ENCODE measurements at places on chromosomes 3 and 15. TPM values are rescaled to one million over a fixed set of nuclear protein-coding genes. Genes with fewer than 3 reads are reported as not detected.

Gene CFAP20DC
- 3.6 TPM for total RNA-seq

Gene FANCD2OS
- total RNA-seq: not detected

DNA sequence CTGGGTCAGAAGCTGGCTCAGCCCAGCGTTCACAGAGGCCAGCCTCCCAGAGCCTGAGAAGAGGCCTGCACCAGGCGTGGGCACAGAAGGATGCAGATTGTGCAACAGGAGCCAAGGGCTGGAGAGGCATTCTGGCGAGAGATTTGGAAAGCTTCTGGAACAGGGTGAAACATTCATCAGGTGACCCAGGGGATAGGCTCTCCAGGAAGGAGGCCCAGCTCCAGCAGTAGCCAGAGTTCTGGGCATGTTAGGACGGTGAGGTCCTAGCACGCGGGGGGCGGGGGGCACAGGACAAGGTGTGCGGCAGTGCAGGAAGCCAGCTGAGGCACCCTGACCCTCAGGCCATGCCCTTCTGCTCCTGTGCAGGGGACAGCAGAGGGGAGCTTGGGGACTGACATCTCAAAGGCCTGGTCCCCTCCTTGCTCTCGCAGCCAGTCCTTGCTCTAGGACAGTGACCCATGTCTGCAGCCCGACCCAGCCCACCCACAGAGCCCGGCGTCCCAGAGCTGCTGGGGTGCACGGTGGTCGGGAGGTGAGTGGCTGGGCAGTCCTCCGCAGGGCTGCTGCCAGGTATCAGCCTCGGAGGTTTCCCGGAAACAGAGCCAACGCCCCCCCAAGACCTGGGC is 111.7 kb upstream of the KLF13 start:
- DNase-seq: peak; percentile 52

- DNase-seq: no peak
Measured at GRCh38 chr3:28171962-28172361, 69.5 kb upstream of the CMC1 start.

DNA sequence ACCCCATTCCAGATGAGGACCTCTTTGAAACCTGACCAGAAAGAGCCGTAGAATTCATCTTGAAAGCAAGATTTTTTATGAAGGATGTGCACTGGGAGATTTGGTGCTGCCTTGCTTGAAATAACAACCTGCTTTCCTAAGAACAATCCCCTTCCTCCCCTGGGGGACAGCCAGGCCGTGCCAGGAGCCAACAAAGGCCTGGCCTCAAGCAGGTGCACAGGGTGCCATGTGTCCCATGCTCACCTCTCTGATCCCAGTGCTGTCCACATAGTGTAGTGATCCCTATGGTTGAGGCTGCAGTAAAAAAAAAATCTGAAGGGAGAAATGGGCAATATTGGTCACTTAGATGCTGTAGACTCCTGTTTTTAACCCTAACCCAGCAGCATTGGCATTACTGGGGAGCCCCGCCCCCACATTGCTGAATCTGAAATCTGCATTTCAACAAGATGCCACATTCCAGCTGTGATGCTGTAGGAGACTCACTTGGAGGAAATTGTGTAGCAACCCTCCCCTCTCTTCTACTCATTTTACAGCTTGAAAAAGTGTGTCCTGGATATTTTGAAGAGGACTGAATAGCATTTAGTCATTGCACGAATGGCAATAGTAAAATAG is 171.2 kb downstream of the APBA2 start:
- DNase-seq: no peak

Measured in cerebellum (tissue), 4 donors.